ENCODE measurements at places on chromosomes 4 and X.

- DNase-seq = peak; percentile 94
These were observed 197.3 kb downstream of the OR13H1 start for GRCh38 chrX:131741103-131741581.

GRCh38 chrX:50206753-50207152 lies 2.2 kb downstream of the CCNB3 start:
- DNase-seq = no peak

DNA sequence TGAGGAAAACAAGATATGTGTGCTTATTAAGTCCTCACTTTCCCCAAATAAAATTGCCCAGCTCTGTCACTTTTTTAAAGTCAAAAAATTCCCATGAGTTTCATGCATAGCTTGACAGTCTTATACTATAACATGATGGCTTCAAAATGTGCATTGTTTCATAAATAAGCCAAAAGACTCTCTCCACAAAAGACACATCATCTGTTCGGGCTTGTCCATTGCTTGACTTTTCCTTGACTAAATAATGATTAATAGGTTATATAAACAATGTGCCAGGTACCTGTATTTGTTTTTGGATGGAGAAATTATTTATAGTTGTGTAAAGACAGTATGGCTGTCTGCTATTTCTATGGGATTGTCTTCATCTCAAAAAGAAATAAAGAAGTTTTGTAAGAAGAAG lies 329.2 kb upstream of the KLF3 start:
- no peak for DNase-seq

GRCh38 chr4:155543126-155543765 lies 123.4 kb upstream of the GUCY1A1 start:
- DNase-seq = no peak

GRCh38 chr4:173910891-173911290 lies 372.6 kb downstream of the FBXO8 start:
- no peak for DNase-seq

- no peak for DNase-seq
These were observed 34.4 kb downstream of the PARM1 start for GRCh38 chr4:74967324-74967723.

- no peak for DNase-seq
These were observed 153.4 kb upstream of the ANK2 start for GRCh38 chr4:112895811-112896608.

- DNase-seq = peak; percentile 67
These were observed 379 bp downstream of the PDGFC start for GRCh38 chr4:156971165-156971675.

- no peak for DNase-seq
These were observed 48.9 kb downstream of the FNIP2 start for GRCh38 chr4:158817562-158818296.

GRCh38 chrX:34559325-34559724 lies 97.8 kb downstream of the TMEM47 start:
- no peak for DNase-seq

DNA sequence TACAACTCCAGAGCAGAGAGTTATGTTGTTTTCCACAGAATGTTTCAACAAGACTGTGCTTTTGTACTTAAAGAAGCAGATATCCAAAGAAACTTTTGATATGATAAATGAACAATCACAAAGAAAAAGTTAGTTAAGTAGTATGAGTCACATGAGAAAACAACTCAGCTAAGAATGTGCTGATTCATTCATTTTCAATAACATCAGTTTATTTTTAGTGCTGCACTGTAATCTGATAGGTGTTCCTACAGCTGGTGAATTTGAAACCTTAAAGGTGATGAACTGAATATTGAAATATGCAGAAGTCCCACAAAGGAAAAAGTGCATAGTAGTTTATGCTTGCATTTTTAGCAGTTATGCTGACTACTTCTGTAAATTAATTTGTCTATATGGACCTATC lies 180.3 kb upstream of the TENM3 start:
- no peak for DNase-seq

DNA sequence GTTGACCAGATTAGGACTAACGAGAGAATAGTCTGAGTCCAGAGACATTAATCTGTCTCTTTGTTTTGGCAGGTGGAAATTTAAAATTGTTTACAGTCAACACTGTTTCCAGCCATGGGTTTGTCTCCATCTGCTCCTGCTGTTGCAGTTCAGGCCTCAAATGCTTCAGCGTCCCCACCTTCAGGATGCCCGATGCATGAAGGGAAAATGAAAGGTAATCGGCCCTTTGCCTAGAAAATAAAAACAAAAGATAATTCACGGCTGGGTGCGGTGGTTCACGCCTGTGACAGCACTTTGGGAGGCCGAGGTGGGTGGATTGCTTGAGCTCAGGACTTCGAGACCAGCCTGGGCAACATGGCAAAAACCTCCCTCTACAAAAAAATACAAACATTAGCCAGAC lies 815 bp downstream of the HCCS start:
- no peak for DNase-seq

GRCh38 chr4:151659601-151660364 lies 101.0 kb downstream of the GATB start:
- peak; percentile 88 for DNase-seq

- no peak for DNase-seq
These were observed 9.6 kb upstream of the TMA16 start for GRCh38 chr4:163484906-163485305.

- no peak for DNase-seq
These were observed 96.7 kb upstream of the MXRA5 start for GRCh38 chrX:3443184-3443583.

DNA sequence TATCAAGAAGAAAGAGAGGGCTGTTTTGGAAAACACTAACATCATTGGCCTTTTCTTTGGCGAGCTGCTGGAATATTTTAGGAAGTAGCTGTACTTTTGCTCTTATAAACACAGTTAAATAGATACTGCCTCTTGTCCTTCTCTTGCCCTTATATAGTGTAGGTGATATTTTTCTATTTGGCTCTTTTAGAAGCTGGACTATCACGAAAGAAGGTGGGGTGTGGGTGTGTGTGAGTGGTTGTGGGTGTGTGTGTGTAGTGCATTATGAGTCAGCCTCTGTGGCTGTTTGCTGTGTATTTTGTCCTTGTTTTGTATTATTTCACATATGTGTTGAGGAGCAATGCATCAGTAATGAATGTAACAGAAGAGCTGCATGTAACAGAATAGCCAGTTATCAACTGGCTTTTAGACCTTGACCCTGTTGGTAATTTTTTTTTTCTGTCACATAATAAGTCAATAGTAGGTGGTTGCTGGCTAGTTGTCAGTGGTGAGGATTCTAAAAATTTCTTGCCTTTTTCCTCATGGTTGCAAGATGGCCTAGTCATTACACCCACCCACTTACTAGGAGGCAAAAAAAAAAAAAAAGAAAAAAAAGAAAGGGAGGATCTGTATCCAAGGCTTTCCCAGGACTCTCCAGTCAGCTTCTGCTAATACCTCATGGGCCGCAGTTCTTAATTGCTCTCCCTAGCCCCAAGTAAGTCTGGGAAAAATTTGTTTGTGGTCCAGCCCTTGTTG lies 23.8 kb downstream of the ARHGAP10 start:
- DNase-seq = no peak

- no peak for DNase-seq
These were observed 3.1 kb upstream of the FAM241A start for GRCh38 chr4:112142182-112142581.

GRCh38 chr4:85050736-85051135 lies 84.2 kb upstream of the WDFY3 start:
- DNase-seq = no peak

DNA sequence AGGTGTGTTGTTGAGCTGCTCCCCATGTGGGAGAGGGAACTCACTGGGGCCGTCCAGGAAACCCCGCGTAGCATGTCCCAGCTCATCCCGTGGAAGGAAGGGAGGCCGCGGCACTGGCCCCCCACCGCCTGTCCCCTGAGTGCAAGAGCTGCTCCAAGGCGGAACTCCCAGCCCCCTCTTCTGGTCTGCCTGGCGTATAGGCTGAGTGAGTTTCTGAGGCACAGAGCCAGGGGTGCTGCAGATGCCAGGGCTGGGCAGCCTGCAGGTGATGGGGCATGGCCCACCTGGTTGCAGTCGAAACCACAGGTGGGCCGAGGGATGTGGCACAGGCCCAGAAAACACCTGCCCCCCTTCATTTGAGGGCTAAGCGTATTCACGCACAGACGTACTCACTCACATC lies 49.6 kb downstream of the ABLIM2 start:
- no peak for DNase-seq

DNA sequence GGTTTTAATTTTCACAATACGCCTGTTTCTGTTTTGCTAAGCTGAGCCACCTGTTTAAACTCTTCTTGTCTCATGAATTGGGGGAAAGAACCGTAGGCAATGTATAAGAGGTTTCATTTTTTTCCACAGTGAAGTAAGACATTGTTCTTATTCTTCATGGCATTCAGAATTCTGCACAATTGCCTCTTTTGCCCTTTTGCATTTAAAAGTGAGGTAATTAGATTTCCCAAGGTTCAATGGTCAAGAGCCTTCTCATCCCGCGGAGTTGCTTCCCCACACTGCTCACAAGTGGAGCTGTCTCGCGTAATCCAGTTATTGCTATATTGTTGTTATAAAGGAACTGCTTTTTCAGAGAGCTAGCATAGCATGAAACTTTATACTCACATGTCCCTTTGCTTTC lies 90.9 kb upstream of the SPRY1 start:
- no peak for DNase-seq

DNA sequence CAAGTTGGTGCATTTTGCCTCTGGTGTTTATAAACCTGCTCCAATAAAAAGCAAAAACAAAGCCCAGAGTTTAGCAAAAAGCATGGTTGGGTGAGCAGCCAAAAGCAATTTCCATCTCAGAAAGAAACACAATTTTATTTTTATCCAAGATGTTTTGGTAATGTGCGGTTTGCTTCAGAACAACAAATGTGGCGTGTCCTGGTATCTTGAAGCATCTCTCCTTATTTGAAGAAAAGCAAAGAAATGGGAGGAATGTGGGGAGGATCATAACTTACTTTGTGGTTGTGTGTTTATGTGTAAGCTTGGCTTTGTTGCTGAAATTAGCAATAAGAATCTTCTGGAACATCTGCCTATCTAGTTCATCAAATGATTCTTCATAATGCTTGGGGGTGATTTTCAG lies 88.3 kb upstream of the DDX3X start:
- DNase-seq = no peak

DNA sequence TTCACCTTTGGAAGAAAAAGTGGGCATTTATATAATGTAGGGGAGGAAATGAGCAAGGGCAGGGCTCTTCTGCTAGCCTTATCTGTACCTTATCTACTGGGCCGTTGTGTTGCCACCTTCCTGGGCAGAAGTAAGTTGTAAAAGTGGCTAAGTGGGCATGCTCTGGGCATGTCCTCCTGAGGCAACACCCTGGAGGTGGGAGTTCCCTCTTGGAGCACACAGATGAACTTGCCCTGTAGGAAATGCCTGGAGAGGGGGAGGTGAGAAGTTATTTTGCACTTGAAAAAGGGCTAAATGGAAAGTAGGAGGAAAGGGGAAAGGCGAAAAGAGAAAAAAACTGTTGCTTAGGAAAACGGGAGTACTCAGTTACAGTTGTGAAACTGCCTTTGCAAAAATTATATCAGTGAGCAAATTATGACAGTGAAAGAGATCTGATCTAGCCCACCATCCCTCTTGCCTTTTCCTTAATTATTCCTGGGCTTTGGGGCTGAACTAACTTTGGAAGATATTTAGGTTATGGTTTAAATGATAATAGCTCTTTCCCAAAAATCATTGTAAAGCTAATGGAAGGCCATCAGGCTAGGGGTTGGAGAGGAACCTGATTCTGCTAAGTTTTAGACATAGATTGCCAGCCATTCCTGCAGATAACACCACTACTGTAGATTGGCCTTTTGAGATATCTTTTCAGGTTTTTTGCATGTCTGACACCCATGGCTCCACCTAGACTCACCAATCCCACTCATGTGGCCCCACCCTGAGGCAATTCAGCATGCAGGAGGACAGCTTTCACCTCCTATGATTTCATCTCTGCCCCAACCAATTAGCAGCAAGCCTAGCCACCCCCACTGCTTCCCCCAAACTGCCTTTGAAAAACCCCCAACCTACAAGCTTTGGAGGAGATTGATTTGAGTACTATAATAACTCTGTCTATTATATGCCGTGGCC lies 20.5 kb upstream of the ZNF81 start:
- no peak for DNase-seq

DNA sequence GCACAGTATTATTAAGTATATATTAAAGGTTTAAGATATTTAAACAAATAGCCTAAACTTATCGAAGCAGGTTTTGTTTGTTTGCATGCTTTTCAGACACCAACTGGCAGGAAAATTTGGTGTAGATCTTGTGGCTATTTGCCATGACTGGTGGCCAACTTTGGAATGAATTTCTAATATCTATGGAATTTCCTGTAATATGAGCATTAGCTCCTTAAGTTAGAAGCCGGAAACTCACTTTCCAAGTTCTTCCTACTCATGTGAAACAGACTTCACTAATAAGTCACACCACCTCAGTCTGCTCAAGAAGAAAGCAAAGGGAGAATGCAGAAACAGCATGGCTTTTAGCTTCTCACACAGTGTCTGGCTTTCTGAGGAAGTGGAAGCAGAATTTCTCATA lies 563.9 kb downstream of the GRXCR1 start:
- no peak for DNase-seq

- no peak for DNase-seq
These were observed 37.7 kb downstream of the JADE1 start for GRCh38 chr4:128847082-128847724.

DNA sequence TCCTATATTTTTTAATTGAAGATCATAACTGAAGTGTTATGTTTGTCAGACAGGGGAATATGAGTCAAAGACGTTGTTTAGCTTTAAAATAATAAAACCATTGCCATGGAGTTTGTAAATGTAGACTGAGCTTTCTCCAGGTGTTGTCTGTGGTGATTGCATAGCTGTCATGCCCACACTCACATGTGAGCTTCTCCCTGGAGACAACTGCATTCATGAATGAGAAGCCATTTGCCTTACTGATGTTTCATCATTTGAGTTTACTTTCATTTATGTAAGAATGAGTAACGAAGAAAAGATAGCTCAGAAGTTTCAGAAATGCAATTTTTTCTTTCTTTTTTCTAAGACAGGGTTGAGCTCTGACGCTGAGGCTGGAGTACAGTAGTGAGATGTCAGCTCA lies 339.1 kb downstream of the GALNTL6 start:
- DNase-seq = no peak

DNA sequence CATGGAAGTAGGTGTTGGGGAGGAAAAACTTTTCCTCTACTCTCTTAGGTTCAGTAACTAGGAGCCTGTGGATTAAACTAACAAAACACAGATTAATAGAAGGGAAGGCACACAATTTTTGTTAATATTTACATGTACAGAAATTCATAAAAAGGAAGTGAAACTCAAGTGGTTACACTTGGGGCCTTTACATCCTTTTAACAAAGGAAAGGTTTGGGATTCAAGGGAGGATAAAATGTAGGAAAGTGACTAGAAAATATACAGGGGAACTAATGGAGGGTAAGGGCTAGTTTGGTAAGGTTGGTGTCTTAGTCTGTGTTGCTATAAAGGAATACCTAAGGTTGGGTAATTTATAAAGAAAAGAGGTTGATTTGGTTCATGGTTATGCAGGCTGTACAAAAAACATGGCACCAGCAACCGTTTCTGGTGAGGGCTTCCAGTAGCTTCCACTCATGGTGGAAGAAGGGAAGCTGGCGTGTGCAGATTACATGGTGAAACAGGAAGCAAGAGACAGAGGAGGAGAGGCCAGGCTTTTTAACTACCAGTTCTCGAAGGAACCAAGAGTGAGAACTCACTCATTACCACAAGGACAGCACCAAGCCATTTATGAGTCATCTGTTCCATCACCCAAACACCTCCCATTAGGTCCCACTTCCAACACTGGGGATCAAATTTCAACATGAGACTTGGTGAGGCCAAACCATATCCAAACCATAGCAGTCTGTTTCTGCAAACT lies 124.4 kb downstream of the CHRDL1 start:
- DNase-seq = no peak
